ENCODE measurements at places on chromosomes 3 and 15. TPM values are rescaled to one million over a fixed set of nuclear protein-coding genes. Genes with fewer than 3 reads are reported as not detected.

CCR3 gene
- total RNA-seq: not detected

IMPG2 gene
- total RNA-seq: 0.26 TPM

GRCh38 chr3:187734841-187735240, 10.4 kb downstream of the BCL6 start:
- no peak for DNase-seq

- DNase-seq: peak; percentile 79
Observed at GRCh38 chr3:4426782-4427344, 40.2 kb downstream of the SUMF1 start.
